ENCODE measurements at places on chromosomes 12 and 14.

DNA sequence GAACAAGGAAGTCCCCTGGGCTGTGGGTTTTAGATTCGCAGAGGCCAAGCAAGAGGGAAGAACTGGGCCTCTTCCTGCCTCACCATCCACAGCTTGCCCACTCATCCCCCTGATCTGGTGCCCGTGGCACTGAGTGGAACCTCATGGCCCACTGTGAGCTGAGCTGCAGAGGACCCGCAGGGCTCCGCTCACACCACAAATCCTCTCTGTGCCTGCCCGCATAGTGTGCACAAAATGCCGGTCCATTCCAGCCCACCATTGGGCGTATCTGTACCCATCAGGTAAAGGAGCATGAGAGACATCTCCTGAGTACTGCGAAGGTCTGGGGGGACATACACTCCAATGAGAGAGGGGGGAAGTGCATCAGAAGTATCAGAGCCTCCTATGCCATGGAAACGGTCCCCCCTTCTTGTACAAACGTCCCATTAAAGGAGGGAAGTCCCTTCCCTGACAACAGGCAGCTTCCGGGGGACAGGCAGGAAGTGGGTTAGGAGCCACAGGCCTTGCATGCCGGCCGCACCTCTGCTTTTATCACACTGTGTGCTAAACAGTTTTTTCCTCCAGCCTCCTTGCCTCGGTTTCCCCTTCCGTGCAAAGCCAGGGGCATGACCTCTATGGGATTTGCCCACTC, 309.4 kb upstream of the DIO3 start:
- H3K27me3 ChIP-seq, result peaks cover 7% of the 10 kb centered on the region
- no peak for DNase-seq
- no peak overlapping the region for H3K27ac ChIP-seq
- no peak overlapping the region for H3K4me3 ChIP-seq
- H3K4me1 ChIP-seq, result no peaks in the 10 kb centered on the region
- no peaks in the 10 kb centered on the region for H3K36me3 ChIP-seq

DNA sequence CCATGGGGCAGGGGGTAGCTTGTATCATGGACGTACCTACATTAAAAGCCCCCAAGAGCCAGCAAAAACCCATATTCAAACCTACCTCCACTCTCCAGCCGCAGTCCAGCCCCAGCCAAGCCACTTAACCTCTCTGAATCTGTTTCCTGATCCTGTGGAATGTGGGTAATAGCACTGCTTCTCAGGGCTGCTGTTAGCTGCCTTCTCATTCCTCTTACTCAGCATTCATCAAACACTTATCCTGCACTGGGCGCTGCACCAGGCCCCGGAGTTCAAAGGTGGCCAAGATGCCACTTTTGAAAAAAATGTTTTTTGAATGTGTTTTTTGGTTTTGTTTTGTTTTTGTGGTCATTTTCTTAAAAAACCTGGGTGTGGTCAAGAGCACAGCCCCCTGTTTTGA, 237.4 kb downstream of the CHST11 start:
- no peaks in the 10 kb centered on the region for H3K36me3 ChIP-seq
- no peak overlapping the region for H3K4me3 ChIP-seq
- H3K4me1 ChIP-seq, result peaks cover 7% of the 10 kb centered on the region
- no peaks in the 10 kb centered on the region for H3K27me3 ChIP-seq

DNA sequence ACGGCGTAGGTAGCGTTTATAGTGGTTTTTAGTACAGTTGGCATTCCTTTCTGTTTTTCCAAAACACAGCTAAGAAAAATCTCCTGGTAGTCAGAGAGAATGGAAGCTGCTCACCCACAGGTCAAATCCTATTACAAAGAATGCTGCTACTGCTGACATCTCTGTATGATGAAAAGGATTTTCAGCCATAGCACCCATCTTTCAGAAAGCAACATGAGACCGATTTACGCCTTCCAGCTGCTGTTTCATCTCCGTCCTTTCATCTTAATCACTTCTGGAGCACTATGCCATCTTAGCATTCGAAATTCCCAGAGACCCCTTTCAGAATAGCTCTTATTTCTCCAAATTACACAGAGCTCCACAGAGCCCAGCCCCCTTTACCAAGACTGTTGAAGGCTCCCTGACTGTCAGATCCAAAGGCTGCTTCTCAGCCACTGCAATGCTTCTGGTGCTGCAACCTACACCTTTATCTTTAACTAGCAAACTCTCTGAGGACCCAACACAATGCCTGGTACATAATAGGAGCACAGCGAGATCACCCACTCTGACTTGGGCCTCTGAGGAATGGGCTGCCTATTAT, 211.8 kb downstream of the NEDD1 start:
- no peak overlapping the region for H3K27ac ChIP-seq
- no peaks in the 10 kb centered on the region for H3K36me3 ChIP-seq
- H3K4me3 ChIP-seq, result no peak overlapping the region
- no peaks in the 10 kb centered on the region for H3K4me1 ChIP-seq
- DNase-seq, result no peak
- no peaks in the 10 kb centered on the region for H3K27me3 ChIP-seq

- no peak for DNase-seq
- H3K27me3 ChIP-seq, result peaks cover 11% of the 10 kb centered on the region
These were observed 356.9 kb upstream of the STXBP6 start for GRCh38 chr14:25406818-25407217.

DNA sequence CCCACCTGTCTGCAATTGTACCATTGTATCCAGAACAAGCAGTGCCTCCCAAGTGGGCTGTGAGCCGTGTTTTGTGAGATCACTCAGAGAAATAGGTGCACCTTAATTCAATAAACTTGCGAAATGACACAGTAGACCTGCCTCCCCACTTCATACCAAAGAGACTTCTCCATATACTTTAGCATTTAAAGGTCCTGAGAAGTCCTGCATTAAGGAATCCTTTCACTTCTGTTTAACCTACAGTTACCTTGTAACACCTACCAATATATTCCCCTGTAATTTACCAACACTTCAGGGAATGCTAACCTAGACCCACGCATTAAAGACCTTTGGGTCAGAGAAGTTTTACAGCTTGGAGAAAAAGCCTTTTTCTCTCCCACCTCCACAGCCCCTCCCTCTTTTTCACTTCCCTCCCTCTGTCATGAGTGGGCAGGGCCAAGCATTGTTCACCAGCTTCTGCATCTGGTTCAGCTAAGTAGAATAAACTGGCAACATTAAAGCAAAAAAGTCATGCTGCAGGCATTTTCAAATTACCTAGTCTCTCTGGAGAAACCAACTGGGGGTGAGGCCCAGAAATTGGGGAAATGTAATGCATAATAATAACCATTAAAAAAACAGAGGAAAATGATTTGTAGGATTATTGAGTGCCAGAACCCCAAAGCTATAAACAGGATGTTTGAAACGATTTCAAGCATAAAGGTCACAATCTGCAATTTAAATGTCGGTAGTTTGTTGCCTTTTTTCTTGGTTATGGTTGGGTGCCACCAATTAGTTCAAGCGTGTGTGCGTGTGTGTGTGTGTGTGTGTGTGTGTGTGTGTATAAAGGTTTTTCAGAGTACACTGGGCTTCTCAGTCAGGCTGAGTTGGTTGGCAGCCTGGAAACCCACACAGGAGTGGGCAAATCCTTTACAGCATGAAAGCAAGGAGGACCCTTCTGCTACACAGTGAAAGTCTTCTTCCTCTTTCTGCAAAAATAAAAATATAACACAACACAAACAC, 13.7 kb upstream of the WSCD2 start:
- no peaks in the 10 kb centered on the region for H3K27me3 ChIP-seq
- no peak overlapping the region for H3K27ac ChIP-seq
- H3K36me3 ChIP-seq, result no peaks in the 10 kb centered on the region
- no peaks in the 10 kb centered on the region for H3K4me1 ChIP-seq

DNA sequence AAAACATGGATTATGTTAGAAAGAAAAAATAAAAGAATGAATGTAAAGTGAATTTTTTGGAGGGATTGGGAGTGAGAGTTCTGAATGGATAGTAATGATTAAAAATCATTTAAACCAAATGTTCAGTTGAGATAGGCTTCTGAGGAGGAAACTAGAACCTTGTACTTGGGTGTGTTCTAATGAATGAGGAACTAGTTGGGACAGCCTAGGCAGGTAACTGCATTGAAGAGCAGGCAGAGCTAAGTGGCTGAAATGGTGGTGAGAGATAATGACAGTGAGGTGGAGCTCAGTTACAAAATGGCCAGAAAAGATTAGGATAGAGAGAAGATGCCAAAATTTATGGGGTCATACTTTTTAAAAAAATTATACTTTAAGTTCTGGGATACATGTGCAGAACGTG, 132.9 kb downstream of the ATP23 start:
- peaks cover 10% of the 10 kb centered on the region for H3K4me1 ChIP-seq
- no peak for DNase-seq
- no peak overlapping the region for H3K27ac ChIP-seq
- no peaks in the 10 kb centered on the region for H3K36me3 ChIP-seq
- H3K4me3 ChIP-seq, result no peak overlapping the region
- H3K27me3 ChIP-seq, result no peaks in the 10 kb centered on the region

GRCh38 chr12:264269-264668, 1.6 kb upstream of the SLC6A13 start:
- no peaks in the 10 kb centered on the region for H3K36me3 ChIP-seq
- no peak overlapping the region for H3K4me3 ChIP-seq
- H3K4me1 ChIP-seq, result no peaks in the 10 kb centered on the region
- DNase-seq, result no peak
- H3K27ac ChIP-seq, result no peak overlapping the region

GRCh38 chr12:129605666-129606065, 298.2 kb downstream of the TMEM132D start:
- no peak overlapping the region for H3K4me3 ChIP-seq
- no peaks in the 10 kb centered on the region for H3K36me3 ChIP-seq
- H3K27ac ChIP-seq, result no peak overlapping the region
- H3K4me1 ChIP-seq, result peaks cover 4% of the 10 kb centered on the region
